ENCODE measurements at places on chromosomes 3 and 15.

GRCh38 chr3:186251948-186252619, 110.0 kb downstream of the DGKG start:
- DNase-seq: no peak

DNA sequence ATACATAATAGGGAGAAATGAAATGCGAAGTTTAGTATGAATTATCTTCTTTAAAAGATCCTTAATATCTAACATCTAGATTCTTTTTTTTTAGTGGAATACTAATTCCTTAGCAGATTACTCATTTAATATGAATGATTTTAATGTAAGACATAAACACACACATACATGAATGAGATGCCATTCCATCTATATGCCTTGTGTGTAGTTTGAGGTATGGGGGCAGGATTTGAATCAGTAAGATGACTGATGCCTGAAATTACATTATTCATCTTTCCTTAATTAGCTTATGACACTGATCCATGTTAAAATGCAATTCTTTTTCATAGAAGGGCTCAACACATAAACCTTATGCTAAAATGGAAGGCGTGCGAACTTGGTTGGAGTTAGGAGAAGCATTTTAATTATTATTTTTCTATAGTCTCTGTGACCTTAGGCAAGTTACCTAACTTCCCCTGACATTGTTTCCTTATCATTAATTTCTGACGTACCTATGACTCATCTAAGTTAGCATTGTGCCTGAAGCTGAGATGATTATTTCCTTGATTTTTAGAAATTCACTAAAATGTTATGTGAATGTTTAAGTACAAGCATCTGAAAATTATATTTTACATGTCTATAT, 10.8 kb upstream of the BNIP2 start:
- DNase-seq: no peak

GRCh38 chr3:107833722-107834416, 257.0 kb downstream of the CD47 start:
- DNase-seq: no peak

DNA sequence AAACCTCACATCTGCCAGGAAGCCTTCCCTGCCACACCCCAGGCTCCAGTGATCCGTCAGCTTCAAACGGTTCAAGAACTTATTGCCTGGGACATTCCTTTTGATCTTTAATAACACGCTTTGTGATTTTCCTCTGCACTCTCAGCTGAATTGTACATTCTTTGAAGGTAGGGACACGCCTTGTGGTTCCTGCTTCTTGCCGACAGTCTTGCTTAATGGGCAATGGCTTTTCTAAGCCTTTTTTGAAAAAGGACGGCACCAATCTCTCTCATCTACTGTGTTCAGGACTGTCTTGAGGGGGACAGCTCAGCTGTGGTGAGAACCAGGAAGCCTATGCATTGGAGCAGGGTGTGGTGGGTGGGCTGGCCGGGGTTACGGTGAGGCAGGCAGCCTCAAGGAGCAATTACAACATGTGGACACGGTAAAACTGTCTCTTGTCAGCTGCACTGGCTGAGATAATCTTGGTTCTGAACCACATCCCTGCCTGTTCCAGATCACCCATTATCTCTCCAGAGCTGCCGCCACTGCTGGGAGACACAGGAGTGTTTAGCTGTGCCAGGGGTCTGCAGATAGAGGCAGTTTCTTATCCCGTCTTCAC, 46.0 kb upstream of the GLCE start:
- DNase-seq: no peak

- DNase-seq: no peak
These were observed 120.7 kb downstream of the EEFSEC start for GRCh38 chr3:128273841-128274573.

DNA sequence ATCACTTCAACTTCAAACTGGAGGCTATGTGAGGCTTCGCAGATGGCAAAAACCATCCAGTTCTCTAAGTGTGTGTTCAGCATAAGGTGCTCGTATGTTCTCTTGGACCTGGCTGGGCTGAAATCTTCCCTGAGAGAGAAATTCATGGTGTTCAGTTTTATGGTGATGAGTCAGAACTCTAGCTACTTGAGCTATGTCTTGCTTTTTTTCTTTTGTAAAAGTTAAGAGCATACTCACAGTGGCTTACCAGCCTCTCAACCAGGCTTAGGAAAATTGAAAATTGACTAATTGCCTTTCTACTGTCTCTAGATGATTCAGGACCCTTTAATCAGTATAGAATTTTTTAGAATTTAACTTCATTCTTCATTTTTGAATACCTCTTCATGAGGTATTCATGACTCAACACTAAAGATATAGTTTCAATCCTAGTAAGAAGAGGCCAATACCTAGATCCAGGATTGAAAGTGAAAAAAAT, 617.5 kb downstream of the TBL1XR1 start:
- no peak for DNase-seq

Measured in NCI-H1092 treated with DMSO at 0.1 percent for 48 hours (cell line).